ENCODE measurements at places on chromosomes 16 and 17. TPM values are rescaled to one million over a fixed set of nuclear protein-coding genes. Genes with fewer than 3 reads are reported as not detected.

DNA sequence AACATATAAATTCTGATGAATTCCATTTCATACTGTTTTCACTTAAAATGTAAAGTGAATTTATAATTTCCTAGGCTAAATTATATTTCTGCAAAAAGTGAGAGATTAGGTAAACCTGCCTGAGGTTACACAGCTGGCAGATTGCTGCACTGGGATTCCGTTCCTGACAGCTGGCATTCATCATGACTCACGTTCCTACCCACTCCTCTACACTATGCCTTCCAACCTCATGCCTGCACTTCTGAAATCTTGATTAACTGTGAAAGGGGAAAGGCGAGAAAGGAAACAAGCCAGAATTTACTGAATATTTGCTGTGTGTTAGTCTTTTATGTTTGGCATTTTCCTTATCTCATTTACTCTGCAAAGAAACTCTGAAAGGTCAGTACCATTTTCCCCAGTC lies 73.3 kb upstream of the MON1B start:
- H3K4me3 ChIP-seq, result no peak overlapping the region
- H3K36me3 ChIP-seq, result no peaks in the 10 kb centered on the region
- no peaks in the 10 kb centered on the region for H3K4me1 ChIP-seq
- H3K27ac ChIP-seq, result no peak overlapping the region

GRCh38 chr17:36934692-36935630 lies 2.3 kb upstream of the LHX1 start:
- DNase-seq, result no peak
- no peaks in the 10 kb centered on the region for H3K36me3 ChIP-seq
- H3K4me3 ChIP-seq, result no peak overlapping the region
- no peaks in the 10 kb centered on the region for H3K4me1 ChIP-seq
- H3K27me3 ChIP-seq, result peaks cover 61% of the 10 kb centered on the region

GRCh38 chr17:42345396-42346073 lies 42.7 kb downstream of the STAT3 start:
- no peak overlapping the region for H3K4me3 ChIP-seq
- H3K4me1 ChIP-seq, result peaks cover 38% of the 10 kb centered on the region
- H3K27me3 ChIP-seq, result no peaks in the 10 kb centered on the region
- peaks cover 34% of the 10 kb centered on the region for H3K36me3 ChIP-seq
- no peak for DNase-seq

Gene DECR2
- polyA plus RNA-seq, result 12.7 TPM

Gene SP6
- not detected for polyA plus RNA-seq

DNA sequence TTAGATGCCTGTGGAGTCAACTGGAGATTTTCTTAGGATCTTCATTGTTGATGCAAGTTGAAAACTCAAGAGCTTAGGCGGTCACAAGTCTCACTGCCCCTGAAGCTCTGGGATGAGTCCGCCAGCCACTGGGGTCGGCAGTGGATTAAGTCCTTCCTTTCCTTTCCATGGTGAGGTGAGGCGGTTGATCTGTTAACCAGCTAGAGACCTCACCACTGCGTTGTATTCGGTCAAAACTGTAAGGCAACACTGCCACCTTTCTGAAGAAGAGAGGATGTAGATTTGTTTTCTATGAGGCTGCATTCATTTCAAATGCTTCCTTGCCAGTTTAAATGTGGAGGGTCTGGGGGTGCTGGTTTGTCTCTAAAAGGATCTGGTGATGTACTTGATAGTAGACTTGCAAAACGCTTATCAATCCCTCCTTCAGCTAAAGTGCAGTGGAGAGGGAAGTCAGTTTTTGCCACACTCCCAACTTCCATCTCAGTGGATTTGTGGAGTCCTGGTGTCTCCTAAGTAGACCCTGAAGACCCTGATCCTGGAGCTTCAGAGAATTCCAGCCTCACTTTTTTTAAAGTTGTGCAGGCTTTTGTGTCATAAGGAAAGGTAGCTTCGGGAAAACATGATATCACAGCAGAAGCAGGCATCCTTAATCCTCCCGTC lies 1.7 kb downstream of the MYOCD start:
- peaks cover 5% of the 10 kb centered on the region for H3K27me3 ChIP-seq
- no peak for DNase-seq
- no peaks in the 10 kb centered on the region for H3K36me3 ChIP-seq
- no peak overlapping the region for H3K4me3 ChIP-seq
- H3K27ac ChIP-seq, result no peak overlapping the region

GRCh38 chr16:47956916-47957315 lies 198.9 kb downstream of the ABCC12 start:
- no peak for DNase-seq
- H3K4me3 ChIP-seq, result no peak overlapping the region
- no peaks in the 10 kb centered on the region for H3K4me1 ChIP-seq
- H3K27ac ChIP-seq, result no peak overlapping the region

Gene TSPAN10
- polyA plus RNA-seq, result 0.60 TPM

DNA sequence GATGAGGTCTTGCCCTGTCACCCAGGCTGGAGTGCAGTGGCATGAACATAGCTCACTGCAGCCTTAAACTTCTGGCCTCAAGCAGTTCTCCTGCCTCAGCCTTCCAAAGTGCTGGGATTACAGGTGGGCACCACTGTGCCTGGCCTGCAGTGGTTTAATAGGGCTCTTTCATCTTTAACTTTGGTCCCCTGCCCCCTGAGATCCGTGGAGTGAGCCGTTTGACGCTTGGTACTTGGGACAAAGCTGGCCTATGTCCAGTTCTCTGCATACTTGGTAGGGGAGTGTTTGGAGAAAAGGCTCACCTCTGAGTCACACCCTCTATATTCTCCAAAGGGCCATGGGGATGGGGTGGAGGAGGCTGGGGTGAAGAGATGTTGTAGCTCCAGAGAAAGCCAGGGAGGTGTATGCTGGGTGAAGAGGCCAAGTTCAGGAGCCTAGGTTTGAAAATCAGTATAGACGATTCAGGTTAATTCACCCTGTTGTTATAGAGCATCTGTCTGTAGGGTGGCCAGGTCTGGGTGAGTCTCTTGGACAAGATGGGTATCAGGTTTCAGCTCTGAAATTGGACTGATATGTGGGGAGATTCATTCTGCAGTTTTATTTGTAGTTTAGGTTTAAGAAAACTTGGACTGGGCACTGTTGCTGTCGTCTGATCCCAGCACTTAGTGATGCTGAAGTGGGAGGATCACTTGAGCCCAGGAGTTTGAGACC lies 17.6 kb downstream of the ABCC1 start:
- peaks cover 2% of the 10 kb centered on the region for H3K4me1 ChIP-seq
- H3K27me3 ChIP-seq, result no peaks in the 10 kb centered on the region
- no peak overlapping the region for H3K4me3 ChIP-seq
- peaks cover 9% of the 10 kb centered on the region for H3K36me3 ChIP-seq

DNA sequence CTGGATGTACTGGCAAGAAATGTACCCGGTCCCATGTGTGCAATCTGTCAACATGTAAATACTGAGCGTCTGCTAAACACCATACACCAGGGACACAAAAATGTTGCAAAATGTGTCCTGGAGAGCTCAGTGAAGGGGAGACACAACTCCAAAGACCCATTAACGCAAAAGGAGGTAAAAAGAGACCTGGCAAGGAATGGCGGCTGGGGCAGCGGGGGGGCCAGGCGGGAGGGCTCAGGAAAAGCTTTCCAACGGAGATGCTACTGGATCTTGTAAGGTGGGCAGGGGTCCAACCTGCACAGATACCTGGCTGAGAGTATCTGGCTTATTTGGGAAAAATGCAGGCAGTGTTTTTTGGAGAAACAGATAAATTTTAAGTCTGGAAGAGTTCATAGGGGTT lies 40.7 kb downstream of the ADCY9 start:
- H3K27ac ChIP-seq, result no peak overlapping the region

- H3K27me3 ChIP-seq, result no peaks in the 10 kb centered on the region
- H3K36me3 ChIP-seq, result no peaks in the 10 kb centered on the region
- no peak overlapping the region for H3K27ac ChIP-seq
- no peak for DNase-seq
Observed at GRCh38 chr17:82384051-82384729, 12.6 kb downstream of the UTS2R start.

Gene WNK4
- not detected for polyA plus RNA-seq

Gene MT1F
- 1.6 TPM for polyA plus RNA-seq

- no peak for DNase-seq
- no peaks in the 10 kb centered on the region for H3K36me3 ChIP-seq
Observed at GRCh38 chr16:75745242-75745641, 19.0 kb upstream of the CPHXL start.

DNA sequence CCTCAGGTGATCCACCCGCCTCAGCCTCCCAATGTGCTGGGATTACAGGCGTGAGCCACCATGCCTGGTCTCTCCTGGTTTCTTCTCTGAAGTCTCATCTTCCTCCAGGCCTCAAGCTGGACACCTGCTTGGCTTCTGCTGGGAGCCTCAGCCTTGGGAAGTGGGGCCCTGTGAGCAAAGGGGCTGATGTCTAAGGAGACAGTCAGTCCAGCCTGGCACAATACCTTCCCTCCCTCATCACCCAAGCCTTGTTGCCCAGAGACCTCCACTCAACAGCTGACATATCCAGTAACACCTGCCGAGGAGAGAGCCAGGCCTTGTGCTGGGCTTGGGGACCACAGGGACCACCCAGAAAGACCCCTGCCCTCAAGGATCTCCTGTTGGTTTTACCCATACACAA lies 251.6 kb downstream of the GSG1L start:
- DNase-seq, result no peak
- no peaks in the 10 kb centered on the region for H3K36me3 ChIP-seq
- no peak overlapping the region for H3K27ac ChIP-seq
- no peak overlapping the region for H3K4me3 ChIP-seq

DNA sequence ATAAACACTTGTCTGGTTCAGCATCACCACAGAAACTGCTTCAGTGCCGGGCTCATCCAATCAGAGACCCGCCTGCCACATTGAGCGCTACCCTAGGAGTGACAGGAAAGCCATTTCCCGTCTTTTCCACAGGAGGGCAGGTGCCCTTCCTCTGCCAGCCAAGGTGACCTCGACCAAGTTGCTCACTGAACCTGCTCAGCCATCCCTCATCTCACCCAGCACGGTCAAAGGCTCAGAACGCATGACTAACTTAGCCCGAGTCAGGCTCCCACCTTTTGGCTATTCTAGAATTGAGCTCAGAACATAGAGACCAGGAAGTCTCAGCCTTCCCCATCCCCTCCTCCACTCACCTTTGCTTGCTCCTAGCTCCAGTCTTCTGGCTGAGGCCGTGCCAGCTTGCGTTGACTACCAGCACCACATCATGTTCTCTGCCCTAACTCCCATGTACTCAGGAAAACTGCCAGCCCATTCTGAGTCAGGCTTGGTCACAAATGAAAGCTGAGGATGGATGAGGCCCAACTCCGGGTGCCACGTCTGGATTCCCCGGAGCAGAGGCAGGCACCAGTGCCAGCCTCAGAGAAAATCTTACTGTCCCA lies 15.6 kb downstream of the MRPS23 start:
- DNase-seq, result no peak
- H3K36me3 ChIP-seq, result peaks cover 2% of the 10 kb centered on the region
- no peak overlapping the region for H3K4me3 ChIP-seq
- H3K27me3 ChIP-seq, result no peaks in the 10 kb centered on the region
- H3K4me1 ChIP-seq, result peaks cover 5% of the 10 kb centered on the region
- no peak overlapping the region for H3K27ac ChIP-seq

DNA sequence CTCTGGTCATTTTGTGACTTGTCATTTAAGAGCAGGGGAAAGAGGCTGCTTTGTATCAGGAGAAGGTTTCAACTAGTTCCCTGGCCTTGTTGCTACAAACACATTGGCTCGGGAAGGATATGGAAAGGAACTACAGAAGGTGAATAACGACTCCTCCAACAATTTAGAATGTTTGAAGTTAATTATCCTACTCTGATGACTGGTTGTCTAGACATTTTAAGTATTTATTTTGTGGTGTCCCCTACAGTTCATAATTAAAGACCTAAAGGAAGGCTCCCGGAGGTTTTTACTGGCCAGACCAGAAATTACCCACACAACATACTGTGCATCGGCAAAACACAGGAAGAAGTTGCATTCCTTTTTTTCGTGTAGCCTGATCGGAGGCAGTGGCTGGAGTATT lies 515.8 kb upstream of the SALL1 start:
- no peak for DNase-seq
- H3K4me3 ChIP-seq, result no peak overlapping the region
- H3K4me1 ChIP-seq, result no peaks in the 10 kb centered on the region
- no peaks in the 10 kb centered on the region for H3K36me3 ChIP-seq
- no peaks in the 10 kb centered on the region for H3K27me3 ChIP-seq

DNA sequence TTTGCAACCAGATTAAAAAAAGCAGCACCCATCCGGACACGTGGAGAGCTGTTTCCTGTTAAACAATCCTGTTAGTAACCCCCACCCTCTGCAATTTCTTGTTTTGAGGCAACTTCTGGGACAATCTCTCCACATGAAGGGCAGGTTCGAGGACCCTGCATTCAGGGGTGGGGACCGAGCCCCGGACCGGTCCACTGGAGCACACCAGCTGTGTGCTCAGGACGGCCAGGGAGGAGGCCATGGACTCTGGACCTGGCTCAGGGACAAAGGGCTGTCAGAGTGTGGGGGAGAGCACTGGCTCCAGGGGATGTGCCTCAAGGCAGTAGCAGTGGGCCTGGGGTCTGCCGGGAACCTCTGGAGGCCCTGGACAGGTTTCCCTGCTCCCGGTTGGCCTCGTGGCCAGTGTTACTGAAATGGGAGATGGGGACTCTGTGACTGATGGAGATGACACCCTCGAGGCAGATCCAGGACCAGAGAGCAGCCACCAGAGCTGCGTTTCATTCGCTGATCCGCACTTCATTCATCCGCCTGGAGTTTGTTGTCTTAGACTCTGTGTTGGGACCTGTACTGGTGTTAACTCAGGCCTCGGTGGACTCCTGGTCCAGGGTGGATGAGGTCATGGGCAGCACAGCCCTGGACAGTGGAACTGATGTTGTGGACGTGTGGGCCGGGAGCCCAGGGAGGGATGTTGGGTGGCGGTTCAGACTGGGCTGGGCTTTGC lies 2.9 kb upstream of the CPNE7 start:
- H3K36me3 ChIP-seq, result no peaks in the 10 kb centered on the region
- H3K27me3 ChIP-seq, result no peaks in the 10 kb centered on the region
- no peak overlapping the region for H3K27ac ChIP-seq
- peaks cover 15% of the 10 kb centered on the region for H3K4me1 ChIP-seq

Gene SCGB1C2
- polyA plus RNA-seq, result not detected

GRCh38 chr16:46762583-46762982 lies 14.4 kb upstream of the MYLK3 start:
- H3K27me3 ChIP-seq, result no peaks in the 10 kb centered on the region
- no peaks in the 10 kb centered on the region for H3K36me3 ChIP-seq
- no peak overlapping the region for H3K4me3 ChIP-seq
- H3K27ac ChIP-seq, result no peak overlapping the region
- peaks cover 9% of the 10 kb centered on the region for H3K4me1 ChIP-seq

Gene AGRP
- polyA plus RNA-seq, result 0.48 TPM

- peak overlapping the region; percentile 88 for H3K27ac ChIP-seq
- H3K4me1 ChIP-seq, result peaks cover 7% of the 10 kb centered on the region
- no peaks in the 10 kb centered on the region for H3K36me3 ChIP-seq
- H3K27me3 ChIP-seq, result no peaks in the 10 kb centered on the region
- peak; percentile 45 for DNase-seq
- peak overlapping the region; percentile 51 for H3K4me3 ChIP-seq
Observed at GRCh38 chr17:41678411-41678906, 10.2 kb upstream of the EIF1 start.
